ENCODE measurements at places on chromosomes 4 and X. TPM values are rescaled to one million over a fixed set of nuclear protein-coding genes. Genes with fewer than 3 reads are reported as not detected.

- H3K27me3 ChIP-seq = no peaks in the 10 kb centered on the region
- no peak overlapping the region for H3K27ac ChIP-seq
- DNase-seq = no peak
- no peak overlapping the region for H3K4me3 ChIP-seq
- H3K4me1 ChIP-seq = no peaks in the 10 kb centered on the region
These were observed 48.6 kb upstream of the PPP2R2C start for GRCh38 chr4:6520978-6521377.

- no peak for DNase-seq
- no peak overlapping the region for H3K4me3 ChIP-seq
- H3K36me3 ChIP-seq = no peaks in the 10 kb centered on the region
- no peak overlapping the region for H3K27ac ChIP-seq
- peaks cover 25% of the 10 kb centered on the region for H3K4me1 ChIP-seq
- no peaks in the 10 kb centered on the region for H3K27me3 ChIP-seq
These were observed 121.9 kb downstream of the KIT start for GRCh38 chr4:54779476-54780148.

Gene ANXA5
- 335 TPM for total RNA-seq

DNA sequence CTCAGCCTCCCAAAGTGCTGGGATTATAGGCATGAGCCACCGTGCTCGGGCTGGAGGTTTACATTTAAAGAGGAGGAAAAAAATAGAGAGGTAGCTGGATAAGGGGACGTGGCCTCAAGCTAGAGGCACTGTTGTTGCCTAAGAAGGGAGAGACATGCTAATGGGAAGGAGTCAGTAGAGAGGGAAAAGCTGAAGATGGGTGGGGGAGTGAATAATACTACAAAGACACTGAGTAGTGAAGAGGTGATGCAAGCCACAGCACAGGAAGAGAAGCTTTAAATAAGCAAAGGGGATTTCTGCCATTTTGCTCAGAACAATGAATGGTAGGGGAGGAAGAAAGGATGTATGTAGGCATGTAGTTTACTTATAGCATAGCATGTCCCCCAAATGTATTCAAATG, 11.5 kb upstream of the AP1S2 start:
- no peak overlapping the region for H3K4me3 ChIP-seq
- no peak overlapping the region for H3K27ac ChIP-seq
- no peak for DNase-seq
- no peaks in the 10 kb centered on the region for H3K4me1 ChIP-seq
- H3K36me3 ChIP-seq = no peaks in the 10 kb centered on the region
- no peaks in the 10 kb centered on the region for H3K27me3 ChIP-seq

DNA sequence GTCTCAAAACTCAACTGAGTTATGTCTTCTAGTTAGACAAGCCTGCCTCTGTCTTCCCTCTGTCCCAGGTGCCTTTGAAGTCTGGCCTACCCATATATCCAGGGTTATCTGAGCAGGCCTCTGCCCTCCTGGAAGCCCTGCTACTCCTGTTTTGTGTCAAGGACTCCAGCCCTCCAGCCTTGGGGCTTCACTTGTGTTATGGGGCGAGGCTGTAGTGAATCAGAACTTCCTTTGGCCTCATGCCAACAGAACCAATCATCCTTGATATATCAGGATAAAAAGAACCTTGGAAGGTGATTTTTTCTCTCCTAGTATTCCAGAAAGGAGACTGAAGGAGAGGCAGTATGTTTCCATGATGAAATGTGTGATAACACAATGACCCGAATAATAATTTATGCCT, 8.9 kb upstream of the ADGRG4 start:
- H3K4me1 ChIP-seq = no peaks in the 10 kb centered on the region
- no peak overlapping the region for H3K4me3 ChIP-seq
- H3K27me3 ChIP-seq = no peaks in the 10 kb centered on the region

DNA sequence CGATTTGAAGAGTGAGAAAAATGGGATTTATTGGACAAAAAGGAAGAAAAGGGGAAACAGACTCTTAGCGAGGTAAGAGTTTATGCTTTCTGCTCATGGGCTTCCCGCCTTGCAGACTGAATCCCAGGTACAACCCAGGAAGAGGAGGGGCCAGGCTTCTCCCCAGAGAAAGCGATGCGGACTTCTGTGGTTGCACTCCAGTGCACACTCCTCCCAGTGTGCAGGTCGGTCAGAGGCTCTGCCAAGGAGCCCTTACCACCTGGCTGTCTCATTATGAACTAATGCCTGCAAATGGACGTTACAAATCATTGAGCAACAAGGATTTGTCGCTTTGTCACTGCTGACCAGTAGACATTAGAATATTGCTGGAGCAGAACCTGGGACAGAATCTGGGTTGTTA, 39.9 kb upstream of the GLRA2 start:
- H3K4me1 ChIP-seq = no peaks in the 10 kb centered on the region
- no peak overlapping the region for H3K27ac ChIP-seq
- no peaks in the 10 kb centered on the region for H3K27me3 ChIP-seq
- H3K36me3 ChIP-seq = no peaks in the 10 kb centered on the region
- H3K4me3 ChIP-seq = no peak overlapping the region

DNA sequence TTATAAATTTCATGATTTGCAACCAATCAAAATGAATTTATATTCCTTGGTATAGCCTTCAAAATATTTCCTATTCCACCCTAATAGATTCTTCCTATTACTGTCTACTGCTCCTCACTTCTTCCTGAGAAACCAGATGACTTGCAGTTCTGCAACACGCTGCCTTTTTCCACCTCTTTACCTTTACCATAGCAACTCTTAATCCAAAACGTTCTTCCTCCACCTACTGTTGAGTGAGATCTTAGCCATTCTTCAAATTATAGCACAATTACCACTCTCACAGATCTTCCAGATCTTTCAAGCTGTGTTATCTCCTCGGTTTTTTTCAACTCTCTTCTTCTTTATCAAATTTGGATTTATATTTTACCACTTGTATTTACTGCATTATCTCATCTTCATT, 289.8 kb downstream of the ADGRL3 start:
- H3K4me3 ChIP-seq = no peak overlapping the region
- no peaks in the 10 kb centered on the region for H3K27me3 ChIP-seq
- H3K36me3 ChIP-seq = no peaks in the 10 kb centered on the region

- H3K27me3 ChIP-seq = no peaks in the 10 kb centered on the region
- no peaks in the 10 kb centered on the region for H3K36me3 ChIP-seq
- H3K4me3 ChIP-seq = no peak overlapping the region
- no peak overlapping the region for H3K27ac ChIP-seq
These were observed 249.9 kb upstream of the GATB start for GRCh38 chr4:152010710-152011079.

GRCh38 chrX:133580625-133581024, 165.3 kb upstream of the GPC4 start:
- DNase-seq = no peak
- H3K4me3 ChIP-seq = no peak overlapping the region
- no peak overlapping the region for H3K27ac ChIP-seq
- H3K4me1 ChIP-seq = no peaks in the 10 kb centered on the region

Gene MSX1
- 12.3 TPM for total RNA-seq

Measured in thyroid gland (tissue), 4 donors.